ENCODE measurements at places on chromosomes 4 and X.
A peak's percentile ranks its signal among the peaks of the same experiment; 100 is the strongest.

- no peak for DNase-seq
These were observed 2.2 kb upstream of the RPL36A start for GRCh38 chrX:101388604-101389003.

- no peak for DNase-seq
These were observed 26.3 kb upstream of the ZMAT1 start for GRCh38 chrX:101958139-101958538.

DNA sequence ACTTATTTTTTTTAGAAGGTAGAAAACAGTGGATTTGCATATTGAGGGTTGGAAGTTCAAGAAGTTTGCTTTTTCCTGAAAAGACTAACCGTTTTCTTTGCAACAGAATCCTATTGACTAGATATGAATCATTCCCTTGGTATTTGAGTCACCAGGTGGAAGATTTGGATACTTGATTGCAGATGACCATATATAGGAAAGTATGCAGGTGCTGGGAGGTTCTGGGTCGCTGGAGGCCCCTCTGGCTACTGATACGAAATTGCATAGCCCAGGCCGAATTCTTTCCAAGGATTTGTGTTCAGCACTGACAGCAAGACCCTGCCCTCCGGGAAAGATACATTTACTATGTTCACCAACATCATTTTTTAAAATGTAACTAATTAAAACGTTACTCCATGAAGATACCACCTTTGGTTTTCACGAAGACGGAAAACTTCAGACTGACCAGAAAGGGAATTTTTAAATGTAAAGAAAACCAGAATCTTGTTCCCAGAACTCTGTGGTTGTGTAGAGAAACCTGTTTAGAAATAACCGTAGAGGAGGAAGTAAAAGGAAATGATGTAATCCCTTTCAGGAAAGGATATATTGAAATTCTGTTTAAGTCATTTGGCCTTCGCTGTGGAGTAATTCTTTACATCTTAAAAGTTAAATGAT is 946 bp downstream of the ANXA3 start:
- DNase-seq, result peak; percentile 36

DNA sequence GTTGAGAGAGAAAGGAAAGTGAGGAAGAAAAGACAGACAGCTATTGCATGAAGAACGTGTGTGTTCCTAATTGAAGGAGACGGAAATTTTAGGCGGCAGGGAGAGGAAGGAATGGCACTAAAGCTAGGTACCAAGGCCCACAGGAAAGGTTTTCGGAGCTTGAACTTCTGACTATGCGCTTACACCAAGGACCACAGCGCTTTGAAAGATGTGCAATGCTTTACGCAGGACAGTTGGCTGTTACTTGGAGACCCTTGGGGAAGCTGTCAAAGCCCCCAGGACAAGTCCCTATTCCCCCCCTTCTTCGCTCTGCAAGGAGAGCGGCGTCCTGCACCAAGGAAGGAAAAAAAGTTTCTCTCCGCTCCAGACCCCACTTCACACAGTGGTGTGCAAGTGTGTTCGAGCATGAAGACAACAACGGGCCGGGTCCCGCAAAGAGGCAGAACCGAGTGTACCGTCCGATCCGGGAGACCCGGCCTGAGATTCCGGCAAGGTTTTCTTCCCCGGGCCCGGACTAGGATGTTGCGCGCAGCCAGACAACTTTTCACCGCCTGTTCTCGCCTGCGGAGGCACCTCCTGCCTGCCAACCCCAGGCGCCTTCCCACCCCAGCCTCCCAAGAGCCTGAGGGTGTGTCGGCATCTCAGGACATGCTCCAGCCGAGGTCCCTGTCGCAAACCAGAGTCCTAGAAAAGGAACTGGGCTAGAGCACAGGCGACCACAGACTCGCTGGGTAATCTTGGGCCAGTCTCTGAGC is 896 bp downstream of the KDR start:
- no peak for DNase-seq

GRCh38 chr4:66489783-66490452 is 819.6 kb upstream of the EPHA5 start:
- no peak for DNase-seq

- no peak for DNase-seq
These were observed 50.9 kb downstream of the MED28 start for GRCh38 chr4:17665346-17665745.

All from NCI-H526 treated with DMSO at 0.1 percent for 48 hours (cell line).